Astrocyte of the spinal cord (primary cell): ENCODE measurements at places on chromosomes 12 and 14.
A peak's percentile ranks its signal among the peaks of the same experiment; 100 is the strongest.

DNA sequence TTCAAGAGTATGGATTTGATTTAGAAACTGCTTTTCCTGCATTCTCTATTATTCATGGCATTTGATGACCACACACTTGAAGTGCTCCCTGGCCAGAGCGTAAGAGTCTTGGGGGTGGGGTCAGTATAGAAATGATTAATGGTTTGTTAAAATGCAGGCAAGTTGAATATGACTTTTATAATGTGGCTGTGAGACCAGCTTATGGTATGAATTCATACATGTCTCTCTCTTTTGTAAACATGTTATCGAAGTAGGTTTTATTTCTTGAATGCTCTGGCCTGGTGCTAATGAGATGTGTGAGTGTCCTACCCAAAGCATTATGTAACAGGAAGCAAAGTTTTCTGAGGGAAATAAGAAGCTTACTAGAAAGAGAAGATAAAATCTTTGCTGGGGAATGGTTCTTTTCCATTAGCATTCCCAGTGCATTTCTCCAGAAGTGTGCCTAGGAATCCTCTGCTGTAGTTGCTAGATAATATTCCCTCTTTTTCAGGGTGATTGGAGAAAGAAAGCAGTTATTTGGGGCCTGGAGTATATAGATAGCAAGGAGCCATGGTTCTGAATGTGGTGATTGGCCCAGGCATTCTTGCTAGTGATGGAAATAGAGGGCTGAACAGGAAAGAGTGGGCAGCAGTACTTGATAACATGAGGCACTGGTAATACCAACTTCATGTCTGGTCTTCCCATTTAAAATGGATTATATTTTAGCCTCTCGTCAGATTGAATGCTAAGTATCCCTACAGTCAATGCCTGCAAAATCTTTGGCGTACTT is 289.7 kb downstream of the RAD51B start:
- no peak for DNase-seq

DNA sequence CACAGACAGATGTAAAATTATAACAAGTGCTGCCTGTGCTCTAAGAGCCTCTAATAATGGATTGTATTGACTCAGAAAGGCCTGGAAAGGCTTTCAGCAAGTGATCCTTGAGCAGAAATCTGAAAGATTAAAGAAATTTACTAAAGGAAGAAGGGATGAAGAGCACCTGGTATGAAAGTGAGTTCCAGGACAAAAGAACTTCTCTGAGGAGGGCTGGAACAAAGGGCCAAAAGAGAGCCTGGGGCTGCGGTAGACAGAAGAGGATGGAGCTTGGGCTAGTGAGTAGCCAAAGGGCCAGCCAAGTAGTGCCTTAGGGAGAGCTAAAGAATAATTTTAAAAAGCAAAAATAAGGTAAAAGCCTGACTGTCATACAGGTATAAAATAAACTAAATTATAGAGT is 44.0 kb downstream of the BCAT1 start:
- DNase-seq: no peak

GRCh38 chr12:14907953-14908352 is 22.3 kb upstream of the MGP start:
- DNase-seq: peak; percentile 18

DNA sequence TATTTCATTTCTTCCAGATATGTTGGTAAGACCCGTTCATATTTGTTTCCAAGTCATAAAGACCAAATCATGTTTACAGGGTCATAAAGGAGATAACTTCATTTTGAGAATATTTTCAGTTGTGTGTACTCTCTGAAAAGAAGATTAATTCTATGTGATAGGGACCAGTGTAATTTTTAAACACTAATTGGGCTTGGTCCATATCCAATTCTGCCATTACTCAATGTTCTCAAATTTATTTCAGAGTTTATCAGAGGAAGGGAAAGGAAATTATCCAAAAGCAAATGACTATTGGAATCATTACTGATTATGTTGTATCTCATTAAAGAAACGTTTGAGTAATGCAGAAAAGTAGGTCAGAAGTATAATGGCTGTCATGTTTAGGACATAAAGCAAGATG is 126.8 kb upstream of the DCN start:
- DNase-seq: no peak

DNA sequence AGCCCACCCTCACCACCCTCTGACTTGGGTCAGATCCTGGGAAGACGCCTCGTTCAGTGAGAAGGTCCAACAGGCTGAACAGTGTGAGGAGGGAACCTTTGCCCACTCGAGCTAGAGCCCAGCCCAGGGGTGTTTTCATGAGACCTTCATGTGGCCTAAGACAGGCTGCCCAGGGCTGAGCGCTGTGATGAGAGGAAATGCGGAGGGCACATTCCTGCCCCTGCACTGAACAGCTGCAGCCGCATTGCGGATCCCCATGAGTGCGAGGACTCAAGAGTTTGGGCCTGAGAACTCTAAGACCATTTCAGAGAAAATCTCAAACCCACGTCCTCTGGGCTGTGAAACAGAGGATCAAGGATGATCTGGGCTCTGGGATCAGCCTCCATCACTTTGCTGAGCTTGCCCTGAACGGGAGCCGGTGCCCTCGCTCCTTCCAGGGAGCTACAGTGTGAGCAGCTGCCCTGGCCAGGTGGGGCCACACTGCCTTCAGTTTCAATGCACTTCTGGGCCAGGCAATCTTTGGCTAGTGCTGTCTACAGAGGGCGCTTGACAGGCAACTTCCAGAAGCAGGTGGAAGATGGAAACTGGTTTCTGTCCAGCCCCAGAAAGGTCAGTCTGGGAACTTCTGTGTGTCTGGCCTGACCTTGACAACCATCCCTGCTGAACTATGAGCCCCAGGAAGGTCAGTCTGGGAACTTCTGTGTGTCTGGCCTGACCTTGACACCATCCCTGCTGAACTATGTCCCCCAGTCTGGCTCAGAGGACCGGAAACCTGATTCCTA is 43.5 kb upstream of the P2RX7 start:
- no peak for DNase-seq

DNA sequence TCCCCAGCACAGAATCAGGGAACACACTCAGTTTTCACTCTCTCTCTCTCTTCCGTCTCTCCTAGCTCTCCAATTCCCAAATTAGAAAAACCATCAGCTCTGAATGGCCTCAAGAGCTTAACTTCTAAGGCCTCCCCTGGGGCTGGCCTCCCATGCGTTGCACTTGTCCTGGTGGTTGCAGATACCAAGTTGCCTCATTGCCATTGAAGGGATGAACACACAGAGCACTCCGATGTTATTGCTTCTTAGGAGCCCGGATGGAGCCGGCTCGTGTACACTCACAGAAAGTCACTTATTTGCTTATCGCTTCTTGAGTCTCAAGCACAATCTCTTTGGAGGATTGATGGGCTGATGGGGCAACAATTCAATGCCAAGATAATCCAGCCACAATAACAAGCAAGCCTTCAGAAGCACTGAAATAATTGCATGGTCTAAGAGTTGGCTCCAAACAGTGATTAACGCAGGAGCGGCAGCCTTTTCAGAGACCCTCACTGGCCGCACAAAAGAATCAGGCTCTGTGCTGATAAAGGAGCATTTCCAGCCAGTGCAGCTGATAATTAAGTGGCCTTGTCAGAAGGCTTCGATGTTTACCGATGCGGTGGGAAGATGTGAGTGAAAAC is 175.8 kb upstream of the TMEM132C start:
- DNase-seq: no peak

DNA sequence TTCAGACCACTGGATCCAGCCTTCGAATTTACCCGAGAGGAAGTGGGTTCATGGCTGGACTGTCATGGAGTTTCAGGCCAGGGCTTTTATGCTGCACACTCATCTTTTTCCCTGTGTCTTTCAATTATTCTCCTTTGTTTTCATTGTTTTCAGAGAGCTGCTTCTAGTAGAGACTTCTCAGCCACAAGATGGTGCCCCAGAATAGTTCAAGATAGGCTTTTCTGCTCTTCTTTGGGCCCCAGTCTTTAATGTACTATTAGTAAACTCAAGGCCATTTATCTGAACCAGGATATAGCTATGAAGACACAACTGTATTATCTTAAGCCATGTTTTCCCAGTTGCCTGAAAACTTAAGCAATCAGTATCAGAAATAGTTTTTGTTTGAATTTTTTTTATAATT is 30.4 kb upstream of the PSMA6 start:
- DNase-seq: peak; percentile 15

GRCh38 chr12:3532931-3533702 is 42.1 kb downstream of the PRMT8 start:
- no peak for DNase-seq

GRCh38 chr14:29463727-29464395 is 463.8 kb downstream of the PRKD1 start:
- peak; percentile 17 for DNase-seq

GRCh38 chr14:41393512-41393911 is 213.2 kb upstream of the LRFN5 start:
- no peak for DNase-seq

- DNase-seq: peak; percentile 32
Measured at GRCh38 chr12:131803961-131804521, 24.2 kb upstream of the MMP17 start.

- DNase-seq: peak; percentile 75
Measured at GRCh38 chr14:58239244-58240195, 5.1 kb upstream of the PSMA3 start.

DNA sequence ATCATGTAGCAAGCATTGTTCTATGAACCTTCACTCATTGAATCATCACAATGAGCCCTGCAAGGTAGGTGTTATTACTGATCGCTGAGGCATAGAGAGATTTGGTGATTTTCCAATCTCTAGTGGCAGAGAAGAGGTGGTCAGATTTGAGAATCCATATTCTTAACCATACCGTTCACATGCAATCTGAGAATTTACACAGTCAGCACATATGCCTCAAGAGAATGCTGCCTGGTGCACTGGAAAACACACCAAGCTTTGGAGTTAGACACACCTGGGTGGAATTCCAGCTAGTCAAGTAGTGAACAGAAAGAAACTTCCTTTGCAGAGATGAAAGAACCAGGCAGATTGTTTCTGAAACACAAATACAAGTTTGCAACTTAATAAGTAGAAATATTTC is 94.1 kb downstream of the LGR5 start:
- DNase-seq: no peak

- no peak for DNase-seq
Measured at GRCh38 chr12:132388379-132389015, 59.1 kb upstream of the GALNT9 start.
